D341Med (cell line): ENCODE measurements at places on chromosomes 11 and 22.
A peak's percentile ranks its signal among the peaks of the same experiment; 100 is the strongest.

GRCh38 chr11:64802370-64803157 lies 450 bp downstream of the MAP4K2 start:
- no peak for DNase-seq

GRCh38 chr11:59102259-59102765 lies 4.7 kb upstream of the FAM111B start:
- DNase-seq, result no peak

- peak; percentile 81 for DNase-seq
Measured at GRCh38 chr11:125923012-125923579, 18.8 kb downstream of the DDX25 start.

- DNase-seq, result no peak
Measured at GRCh38 chr11:15418921-15419320, 304.2 kb downstream of the INSC start.

GRCh38 chr11:116642902-116643301 lies 129.9 kb downstream of the BUD13 start:
- DNase-seq, result peak; percentile 6

DNA sequence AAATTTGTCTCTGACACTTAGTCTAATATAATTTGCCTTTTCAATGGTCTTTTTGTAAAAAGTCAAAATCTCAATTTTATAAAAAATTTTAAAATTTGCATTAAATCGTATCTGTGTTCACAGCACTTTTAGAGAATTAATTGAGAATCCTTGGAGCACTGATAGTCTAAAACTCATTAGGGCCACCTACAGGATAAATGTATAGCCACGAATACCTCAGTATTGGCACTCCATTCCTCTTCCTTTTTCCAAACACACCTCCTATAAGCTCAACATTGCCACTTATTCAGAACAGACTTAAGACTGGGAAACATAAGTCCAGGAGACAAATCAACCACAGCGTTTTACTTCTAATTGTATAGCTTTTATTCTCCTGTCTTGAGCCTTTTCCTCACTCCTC lies 776.0 kb upstream of the ARHGAP42 start:
- DNase-seq, result peak; percentile 23

GRCh38 chr11:110712659-110713448 lies 617 bp upstream of the ARHGAP20 start:
- peak; percentile 77 for DNase-seq

GRCh38 chr22:26199665-26200064 lies 30.4 kb downstream of the SEZ6L start:
- no peak for DNase-seq

DNA sequence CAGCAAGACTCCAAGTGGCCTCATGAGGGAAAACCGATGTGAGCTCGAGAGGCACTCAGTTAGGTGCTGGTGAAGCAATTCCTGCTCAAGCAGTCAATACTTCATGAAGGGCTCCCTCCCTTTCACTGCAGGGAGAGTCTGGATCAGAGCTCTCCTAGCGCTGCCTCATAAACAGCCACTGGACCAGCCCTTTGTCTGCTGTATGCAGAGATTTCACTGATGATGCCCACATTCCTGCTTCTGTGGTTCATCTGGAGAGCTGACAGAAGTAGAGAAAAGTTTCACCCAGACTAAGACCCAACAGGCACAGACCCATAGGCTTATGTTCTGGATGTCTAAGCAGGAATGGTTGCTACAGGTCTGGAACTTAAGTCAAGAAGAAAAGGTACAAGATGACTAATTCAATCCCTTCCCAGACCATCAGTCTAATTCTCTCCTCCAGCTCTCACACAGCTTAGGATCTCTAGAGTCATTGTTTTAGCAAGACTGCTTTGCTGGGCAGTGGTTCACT lies 4.0 kb downstream of the UCP2 start:
- DNase-seq, result no peak

- no peak for DNase-seq
Measured at GRCh38 chr11:57585301-57585700, 12.2 kb upstream of the SERPING1 start.

DNA sequence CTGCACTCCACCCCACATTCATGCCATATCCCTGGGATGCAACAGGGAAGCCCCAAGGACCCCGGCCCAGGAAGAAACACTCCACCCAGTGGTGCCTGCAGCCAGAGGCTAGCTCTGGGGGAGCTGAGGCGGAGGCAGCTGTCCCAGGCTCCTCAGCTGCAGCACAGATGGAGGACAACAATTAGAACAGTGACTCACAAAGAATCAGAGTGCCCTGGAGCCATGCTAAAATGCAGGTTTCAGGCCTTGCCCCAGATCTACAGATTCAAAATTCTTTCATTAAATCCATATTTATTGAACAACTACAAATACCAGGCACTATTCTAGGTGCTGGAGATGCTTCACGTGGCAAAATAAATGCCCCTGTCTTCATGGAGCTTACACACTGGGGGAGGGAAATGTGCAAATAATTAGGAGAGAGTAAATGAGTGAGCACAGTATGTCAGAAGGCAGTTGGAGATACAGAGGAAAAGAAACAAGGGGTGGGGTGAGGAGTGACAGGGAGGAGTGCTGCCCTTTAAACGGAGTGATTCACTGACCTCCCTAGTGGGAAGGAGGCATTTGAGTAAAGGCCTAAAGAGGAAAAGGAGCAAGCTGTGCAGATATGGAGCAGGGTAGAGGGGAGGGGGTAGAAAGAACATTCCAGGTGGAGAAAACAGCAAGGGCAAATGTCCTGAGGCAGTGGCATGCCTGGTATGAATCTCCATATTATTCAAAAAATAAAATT lies 73.3 kb upstream of the CSNK2A3 start:
- DNase-seq, result no peak

DNA sequence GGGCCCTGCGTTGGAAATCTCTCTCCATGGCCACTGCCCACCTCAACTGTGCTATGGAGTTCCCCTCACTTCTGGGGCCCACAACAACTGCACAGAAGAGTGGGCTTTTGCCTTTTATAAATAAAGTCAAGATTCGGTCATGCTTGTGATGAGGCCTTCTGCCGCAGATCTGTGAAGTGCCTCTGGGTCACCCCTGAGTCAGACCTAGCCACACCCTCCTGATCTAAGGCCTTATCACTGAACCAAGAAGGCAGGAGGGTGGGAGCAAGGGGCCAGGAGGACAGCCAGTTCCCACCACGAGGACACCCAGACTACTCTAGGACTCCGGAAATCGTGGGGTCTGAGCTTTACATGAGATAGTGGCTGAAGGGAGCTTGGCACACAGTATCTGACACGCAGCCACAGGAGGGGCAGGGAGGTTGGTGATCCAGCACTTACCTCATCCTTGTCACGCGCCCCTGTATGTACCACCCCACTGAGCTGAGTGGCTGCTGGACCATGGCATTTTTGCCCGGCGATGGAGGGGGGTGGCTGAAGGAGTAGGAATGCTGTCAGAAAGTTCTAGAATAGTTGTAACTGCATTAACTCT lies 115.7 kb downstream of the ABTB2 start:
- no peak for DNase-seq

GRCh38 chr11:131465746-131466145 lies 95.3 kb downstream of the NTM start:
- no peak for DNase-seq

DNA sequence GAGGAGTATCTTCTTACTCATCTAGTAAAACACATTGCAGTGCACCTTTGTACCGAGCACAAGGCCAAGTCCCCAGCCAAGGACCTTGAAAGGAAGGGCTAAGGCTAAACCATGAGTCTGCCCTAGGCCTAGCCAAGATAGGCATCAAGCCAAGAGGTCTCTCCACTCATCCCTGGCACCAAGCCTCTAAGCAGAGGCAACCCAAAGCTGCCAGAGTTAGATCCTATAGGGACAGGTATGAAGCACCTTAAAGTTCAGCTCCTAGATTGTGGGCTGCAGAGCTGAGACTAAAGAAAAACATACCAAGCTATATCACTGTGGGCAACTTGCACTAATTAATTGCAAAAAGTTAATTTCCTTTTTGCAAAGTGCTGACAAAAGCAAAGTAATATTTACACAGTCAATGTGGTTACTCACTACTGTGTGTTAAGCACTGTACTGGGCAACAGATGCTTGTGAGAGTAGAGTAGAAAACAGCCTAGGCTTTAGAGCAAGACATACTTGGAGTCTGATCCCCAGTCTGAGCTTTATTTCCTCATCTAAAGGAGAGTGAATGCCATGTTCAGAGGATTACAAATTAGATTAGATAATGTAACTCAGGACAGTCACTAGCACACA lies 7.2 kb downstream of the COA4 start:
- no peak for DNase-seq

DNA sequence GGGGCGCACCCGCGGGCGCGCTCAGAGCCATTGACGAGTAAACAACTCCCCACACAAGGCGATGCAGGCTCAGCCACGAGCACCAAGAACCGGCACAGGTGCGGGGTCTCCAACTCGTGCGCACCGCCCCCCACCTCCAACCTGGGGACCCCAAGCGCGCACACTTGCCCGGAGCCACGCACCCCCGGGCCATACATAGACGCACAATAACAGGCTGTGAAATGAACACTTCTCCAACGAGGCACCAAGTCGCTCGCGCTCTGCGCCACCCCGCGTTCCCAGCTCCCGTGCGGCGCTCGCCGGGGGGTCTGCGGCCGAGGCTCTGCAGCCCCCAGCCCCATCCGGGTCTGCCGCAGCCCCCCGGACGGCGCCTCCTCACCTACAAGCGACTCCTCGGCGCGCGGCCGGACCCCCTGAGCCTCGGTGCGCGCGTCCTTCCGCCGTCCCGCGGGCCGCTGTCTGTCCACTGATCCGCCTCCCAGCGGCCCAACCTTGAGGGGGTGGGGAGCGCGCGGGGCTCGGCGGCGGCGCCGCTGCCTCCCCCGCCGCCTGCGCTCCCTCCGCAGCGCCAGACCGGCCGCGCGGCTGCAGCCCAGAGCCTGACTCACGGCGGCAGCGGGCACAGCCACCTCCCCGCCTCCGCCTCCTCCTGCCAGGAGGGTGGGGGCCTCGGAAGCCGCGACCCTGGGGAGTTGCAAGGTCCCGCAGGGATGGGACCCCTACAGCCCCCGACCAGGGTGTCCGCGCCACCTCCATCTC lies 1.6 kb downstream of the IFITM10 start:
- DNase-seq, result peak; percentile 55

- no peak for DNase-seq
Measured at GRCh38 chr11:119433358-119433725, 10.4 kb upstream of the THY1 start.

DNA sequence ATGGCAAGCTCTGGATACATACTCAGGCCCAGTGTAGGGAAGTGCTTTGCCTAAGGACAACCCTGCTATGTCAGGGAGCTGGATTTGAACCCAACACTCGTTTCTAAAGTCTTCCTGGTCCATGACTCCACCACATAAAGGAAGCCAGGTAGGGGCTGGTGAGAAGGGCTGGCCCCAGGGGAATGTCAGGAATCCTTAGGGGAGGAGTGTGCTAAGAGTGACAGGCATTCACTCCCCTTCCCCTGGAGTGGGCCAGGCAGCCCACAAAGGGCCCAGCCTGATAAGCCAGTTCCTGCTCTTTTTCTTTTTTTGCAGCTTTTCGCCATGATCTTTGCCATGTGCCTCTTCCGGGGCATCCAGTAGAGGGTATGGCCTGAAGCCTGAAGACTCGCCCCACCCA lies 21.9 kb downstream of the TP53I11 start:
- DNase-seq, result no peak

GRCh38 chr11:111399187-111400031 lies 20.3 kb upstream of the POU2AF1 start:
- no peak for DNase-seq

DNA sequence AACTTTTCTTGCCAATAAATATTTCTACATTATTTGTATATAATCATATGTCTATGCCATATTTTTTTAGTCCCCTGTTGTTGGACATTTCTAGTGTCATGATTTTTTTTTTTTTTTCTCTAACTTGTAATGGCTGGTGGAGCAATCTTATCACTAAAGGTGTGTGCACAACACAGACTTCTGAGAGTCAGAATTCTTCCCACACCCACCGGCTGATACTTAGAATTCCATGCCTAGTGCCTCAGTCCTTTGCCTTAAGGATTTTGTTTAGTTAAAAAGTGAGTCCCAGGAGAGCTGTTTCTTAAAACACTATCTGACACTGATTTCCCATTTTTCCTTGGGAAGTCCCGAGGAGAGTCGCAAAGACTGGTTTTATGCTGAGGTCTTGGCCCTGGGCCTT lies 87.7 kb upstream of the BARX2 start:
- DNase-seq, result no peak
